T-helper 22 cell (primary cell): ENCODE measurements at places on chromosomes 11 and 22.

DNA sequence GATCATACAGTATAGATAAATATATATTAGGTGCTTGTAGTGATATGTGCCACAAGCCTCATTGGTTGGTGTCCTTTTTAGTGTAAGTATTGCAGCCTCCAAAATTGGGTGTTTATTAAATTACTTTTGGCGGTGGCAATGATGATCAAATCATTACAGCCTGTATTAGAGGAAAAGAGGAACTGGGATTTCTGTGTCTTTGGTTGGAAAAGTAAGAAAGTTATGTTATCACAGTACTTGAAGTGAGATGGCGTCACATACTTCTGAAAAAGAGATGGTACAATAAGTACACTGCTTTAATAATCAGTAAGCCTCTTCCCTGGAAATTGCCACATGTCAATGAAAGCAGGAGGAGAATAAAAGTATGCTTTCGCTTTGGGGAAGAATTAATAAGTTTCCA lies 523 bp upstream of the MPZL3 start:
- DNase-seq, result no peak

DNA sequence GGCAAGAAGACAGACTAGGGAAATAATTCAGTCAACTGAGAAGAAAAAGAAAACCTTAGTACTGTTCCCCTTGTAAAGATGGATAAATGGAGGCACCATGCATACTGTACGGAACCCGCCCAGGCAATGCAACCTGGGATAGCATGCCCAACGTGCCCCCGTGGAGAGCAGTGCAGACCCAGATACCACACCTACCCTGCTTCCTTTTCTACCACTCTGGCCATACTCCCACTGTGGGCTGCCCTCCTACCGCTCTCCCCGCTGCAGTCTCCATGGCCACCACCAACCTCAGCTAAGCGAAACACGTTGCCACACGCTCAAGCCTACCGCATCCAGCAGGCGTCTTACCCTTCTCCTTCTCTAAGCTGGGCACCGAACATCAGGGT lies 117.4 kb upstream of the SERPIND1 start:
- DNase-seq, result no peak

- DNase-seq, result no peak
Measured at GRCh38 chr11:1017269-1018005, 19.1 kb downstream of the MUC6 start.

DNA sequence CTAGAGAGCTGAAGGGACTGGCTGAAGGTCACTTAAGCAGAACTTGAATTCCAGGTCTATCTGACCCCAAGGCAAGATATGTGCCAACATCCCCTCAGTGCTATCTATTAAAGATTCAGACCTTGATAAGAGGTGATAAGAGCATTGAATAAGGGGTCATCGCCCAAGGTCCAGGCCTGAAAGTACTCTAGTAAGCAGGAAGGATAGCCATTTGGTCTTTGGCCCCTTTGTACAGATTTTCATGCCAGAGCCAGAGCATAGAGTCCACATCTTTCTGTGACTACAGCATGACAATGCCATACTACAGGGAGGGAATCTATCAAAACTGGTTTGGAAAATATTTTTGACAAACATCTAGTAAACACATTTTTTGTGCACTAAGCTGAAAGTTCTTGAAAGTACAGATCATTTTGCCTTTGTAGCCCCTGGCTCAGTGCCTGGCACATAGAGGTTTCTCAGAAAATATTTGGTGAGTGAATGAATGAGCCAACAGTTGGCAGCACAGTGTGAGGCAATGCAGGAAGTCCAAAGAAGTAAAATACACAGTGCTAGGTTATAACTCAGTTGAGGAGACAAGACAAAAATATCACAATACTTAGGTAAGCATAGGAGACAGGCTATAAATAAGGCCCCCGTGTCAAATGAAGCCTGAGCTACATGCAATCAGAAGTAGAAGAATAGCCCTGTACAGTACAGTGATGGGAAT lies 15.1 kb upstream of the RRAS2 start:
- DNase-seq, result no peak

GRCh38 chr22:24510637-24511625 lies 15.8 kb downstream of the UPB1 start:
- no peak for DNase-seq
